ENCODE measurements at places on chromosomes 11 and 22. TPM values are rescaled to one million over a fixed set of nuclear protein-coding genes. Genes with fewer than 3 reads are reported as not detected.
A peak's percentile ranks its signal among the peaks of the same experiment; 100 is the strongest.

- no peaks in the 10 kb centered on the region for H3K4me1 ChIP-seq
- no peak overlapping the region for H3K27ac ChIP-seq
- no peak overlapping the region for H3K4me3 ChIP-seq
- DNase-seq = no peak
- no peaks in the 10 kb centered on the region for H3K36me3 ChIP-seq
These were observed 102.4 kb upstream of the SERPIND1 start for GRCh38 chr22:20671409-20672081.

Gene DUSP18
- 4.1 TPM for total RNA-seq

DNA sequence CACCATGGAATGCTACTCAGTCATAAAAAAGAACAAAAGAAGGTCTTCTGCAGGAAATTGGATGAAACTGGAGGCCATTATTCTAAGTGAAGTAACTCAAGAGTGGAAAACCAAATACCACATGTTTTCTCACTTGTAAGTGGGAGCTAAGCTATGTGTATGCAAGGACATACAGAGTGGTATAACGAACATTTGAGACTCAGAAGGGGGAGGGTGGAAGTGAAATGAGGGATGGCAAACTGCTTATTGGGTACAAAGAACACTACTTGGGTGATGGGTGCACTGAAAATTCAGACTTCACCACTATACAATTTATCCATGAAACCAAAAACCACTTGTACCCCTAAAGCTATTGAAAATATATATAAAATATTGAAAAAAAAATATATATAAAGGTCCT, 13.4 kb upstream of the CAT start:
- no peak overlapping the region for H3K4me3 ChIP-seq
- no peaks in the 10 kb centered on the region for H3K36me3 ChIP-seq
- no peaks in the 10 kb centered on the region for H3K27me3 ChIP-seq

Gene GVQW3
- total RNA-seq = 3.2 TPM

Gene SAA4
- total RNA-seq = not detected

DNA sequence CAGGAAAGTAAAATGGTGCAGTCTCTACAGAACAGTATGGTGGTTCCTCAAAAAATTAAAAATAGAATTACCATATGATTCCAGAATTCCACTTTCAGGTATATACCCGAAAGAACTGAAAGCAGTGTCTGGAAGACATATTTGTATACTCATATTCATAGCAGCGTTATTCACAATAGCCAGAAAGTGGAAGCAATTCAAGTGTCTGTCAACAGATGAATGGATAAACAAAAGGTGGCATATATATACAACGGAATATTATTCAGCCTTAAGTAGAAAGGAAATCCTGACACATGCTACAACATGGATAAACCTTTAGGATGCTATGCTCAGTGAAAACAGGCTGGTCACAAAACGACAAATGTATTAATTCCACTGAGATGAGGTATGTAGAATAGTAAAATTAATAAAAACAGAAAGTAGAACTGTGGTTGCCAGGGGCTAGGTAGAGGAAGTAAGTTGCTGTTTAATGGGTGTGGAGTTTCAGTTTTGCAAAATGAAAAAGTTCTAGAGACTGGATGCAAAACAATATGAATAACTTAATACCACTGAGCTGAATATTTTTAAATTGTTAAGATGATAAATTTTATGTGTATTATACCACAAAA, 14.5 kb downstream of the SAA1 start:
- H3K27ac ChIP-seq = no peak overlapping the region
- H3K4me1 ChIP-seq = no peaks in the 10 kb centered on the region
- no peaks in the 10 kb centered on the region for H3K27me3 ChIP-seq
- no peak for DNase-seq

DNA sequence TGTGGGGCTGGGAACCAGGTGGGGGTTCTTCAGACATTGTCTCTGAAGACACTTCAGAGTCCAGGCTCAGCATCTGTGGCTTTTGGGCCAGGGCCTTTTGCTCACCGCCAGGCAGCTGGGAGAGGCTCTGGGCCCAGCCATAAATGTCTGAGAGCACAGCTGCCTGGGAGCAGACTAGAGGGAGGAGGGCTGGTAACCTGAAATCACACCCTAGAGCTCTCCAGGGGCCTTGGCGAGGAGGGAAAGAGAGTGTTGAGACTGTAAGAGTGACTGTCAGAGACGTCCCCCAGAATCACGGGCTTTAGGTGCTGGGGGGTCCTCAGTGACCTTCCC, 4.1 kb downstream of the TRABD start:
- peak overlapping the region; percentile 74 for H3K27ac ChIP-seq
- no peak for DNase-seq
- peaks cover 33% of the 10 kb centered on the region for H3K4me1 ChIP-seq
- H3K36me3 ChIP-seq = peaks cover 8% of the 10 kb centered on the region

DNA sequence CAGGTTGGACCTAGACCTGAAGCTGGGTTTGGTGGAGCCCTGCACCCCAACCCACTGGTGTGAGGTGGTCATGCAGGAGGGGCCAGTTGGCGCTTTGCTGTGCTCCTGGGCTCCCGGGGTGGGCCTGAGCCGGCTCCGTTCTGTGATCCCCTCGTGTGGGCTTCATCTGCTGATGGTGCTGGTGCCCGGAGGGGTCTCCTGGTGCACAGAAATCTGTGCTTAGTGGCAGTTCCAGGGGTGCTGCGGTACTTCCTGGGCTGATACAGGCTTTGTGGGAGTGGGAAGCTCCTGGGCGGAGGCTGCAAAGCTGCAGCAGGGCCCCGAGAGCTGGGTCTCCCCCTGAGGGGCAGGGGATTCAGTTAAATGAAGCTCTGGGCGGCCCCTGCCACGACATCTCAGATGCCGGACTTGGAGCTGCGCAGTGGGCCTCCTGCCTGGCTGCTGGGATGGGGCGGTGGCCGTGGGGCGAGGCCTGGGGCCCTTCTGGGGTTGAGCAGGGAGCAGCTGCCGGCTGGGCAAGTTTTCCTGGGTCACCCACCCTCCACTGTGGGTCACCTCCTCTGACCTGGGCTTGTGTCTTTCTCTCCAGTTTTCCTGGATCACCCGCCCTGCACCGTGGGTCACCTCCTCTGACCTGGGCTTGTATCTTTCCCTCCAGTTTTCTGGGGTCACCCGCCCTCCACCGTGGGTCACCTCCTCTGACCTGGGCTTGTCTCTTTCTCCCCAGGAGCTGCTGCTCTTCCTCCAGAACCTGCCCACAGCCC, 410.5 kb downstream of the TBC1D22A start:
- H3K36me3 ChIP-seq = peaks cover 6% of the 10 kb centered on the region
- no peaks in the 10 kb centered on the region for H3K4me1 ChIP-seq
- DNase-seq = no peak
- H3K27ac ChIP-seq = no peak overlapping the region
- no peaks in the 10 kb centered on the region for H3K27me3 ChIP-seq

DNA sequence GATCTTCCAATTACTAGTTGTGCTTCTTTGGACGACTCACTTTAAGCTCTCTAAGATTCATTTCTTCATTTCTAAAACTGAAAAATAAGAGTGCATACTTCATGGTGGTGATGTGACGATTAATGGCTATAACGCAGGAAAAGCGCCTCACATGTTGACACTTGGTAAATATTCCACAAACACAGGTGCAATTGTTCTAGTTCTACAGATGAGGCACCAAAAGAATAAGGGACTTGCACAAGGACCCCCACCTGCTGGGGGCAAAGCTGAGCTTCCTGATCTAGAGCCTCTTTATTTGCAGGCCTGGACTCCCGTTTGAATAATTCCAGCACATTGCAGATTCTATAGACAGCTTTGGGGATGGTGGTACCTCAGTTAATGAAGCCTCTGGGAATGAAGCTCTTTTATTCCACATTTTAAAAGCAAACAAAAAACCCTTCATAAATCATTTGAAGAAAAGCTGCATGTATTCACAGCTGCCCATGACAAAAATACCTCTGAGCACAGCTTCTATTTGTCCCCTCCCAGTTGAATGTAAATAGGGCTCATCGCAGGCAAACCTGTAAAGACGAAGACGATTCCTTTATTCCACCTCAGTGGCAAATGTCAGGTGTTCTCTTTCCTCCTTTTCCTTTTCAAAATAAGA, 14.9 kb upstream of the CADM1 start:
- H3K27ac ChIP-seq = no peak overlapping the region
- no peaks in the 10 kb centered on the region for H3K36me3 ChIP-seq
- DNase-seq = no peak
- no peaks in the 10 kb centered on the region for H3K27me3 ChIP-seq

DNA sequence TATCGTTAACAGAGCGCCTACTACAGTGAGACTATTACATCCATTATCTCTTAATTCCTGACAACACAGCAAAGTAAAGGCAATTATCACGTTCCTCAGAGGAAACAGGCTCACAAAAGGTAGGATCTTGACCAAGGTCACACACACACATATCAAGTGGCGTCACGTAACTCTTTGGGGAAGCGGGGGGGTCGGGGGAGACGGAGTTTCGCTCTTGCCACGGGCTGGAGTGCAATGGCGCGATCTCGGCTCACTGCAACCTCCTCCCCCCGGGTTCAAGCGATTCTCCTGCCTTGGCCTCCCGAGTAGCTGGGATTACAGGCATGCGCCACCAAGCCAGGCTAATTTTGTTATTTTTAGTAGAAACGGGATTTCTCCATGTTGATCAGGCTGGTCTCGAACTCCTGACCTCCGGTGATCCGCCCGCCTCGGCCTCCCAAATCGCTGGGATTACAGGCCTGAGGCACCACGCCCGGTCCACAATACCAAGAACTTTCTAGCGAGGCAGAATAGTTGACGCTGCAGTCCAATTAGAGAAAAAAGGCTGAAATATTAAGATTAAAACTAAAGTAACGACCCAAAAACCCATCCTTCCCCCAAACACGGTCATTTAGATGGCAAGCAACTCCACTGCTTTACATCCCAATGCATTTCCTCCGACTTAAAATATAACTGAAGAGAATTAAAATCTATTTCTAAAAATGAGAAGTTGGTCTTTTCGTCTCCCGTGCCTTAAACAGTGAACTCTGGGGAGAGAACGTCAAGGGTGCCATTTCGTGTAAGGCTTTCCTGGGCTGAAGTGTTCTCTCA, 1.2 kb downstream of the DDX17 start:
- peak overlapping the region; percentile 95 for H3K4me3 ChIP-seq
- peak overlapping the region; percentile 99 for H3K27ac ChIP-seq
- no peaks in the 10 kb centered on the region for H3K27me3 ChIP-seq

DNA sequence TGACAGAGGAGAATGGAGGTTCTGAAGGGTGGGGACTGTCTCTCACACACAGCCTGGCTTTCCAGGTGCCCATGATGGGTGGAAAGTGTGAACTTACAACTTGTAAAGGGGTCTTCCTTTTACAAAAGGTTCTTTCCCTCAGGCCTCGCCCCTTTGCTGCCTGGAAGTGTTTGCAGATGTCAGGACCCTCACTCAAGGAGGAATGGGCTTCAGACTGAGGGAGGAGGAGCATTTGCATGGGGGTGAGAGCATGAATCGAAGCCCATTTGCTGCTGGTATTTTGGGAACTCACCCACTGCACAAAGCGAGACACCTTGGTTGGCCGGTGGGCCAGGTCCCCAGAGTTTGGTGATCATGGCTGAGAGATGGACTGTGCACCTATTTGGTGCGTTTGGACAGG, 25.1 kb downstream of the MPPED1 start:
- H3K27ac ChIP-seq = no peak overlapping the region
- no peak for DNase-seq
- H3K4me1 ChIP-seq = no peaks in the 10 kb centered on the region
- H3K27me3 ChIP-seq = no peaks in the 10 kb centered on the region
- H3K36me3 ChIP-seq = no peaks in the 10 kb centered on the region

DNA sequence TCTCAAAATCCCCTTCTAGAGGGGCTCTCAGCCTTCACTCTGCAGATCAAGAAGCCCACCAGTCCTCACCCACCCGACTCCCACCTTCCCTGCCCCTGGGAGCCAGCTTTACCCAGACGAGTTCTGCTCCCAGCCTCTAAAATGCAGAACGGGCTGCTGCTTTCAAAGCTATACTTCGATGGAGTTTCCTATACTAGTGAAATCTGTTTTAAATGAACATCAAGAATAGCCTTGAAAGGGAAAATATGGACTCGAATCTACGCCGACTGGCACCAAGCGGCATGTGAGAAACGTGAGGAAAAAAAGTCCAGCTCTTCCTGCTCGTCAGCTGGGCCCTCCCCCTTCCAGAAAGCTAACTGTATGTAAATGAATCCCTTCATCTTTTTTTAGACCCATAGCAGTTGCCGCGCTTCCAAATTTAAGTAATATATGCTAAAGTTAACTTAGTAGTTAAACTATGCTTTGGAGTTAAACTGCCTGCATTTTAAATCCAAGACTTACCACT, 211.7 kb downstream of the NTM start:
- H3K36me3 ChIP-seq = no peaks in the 10 kb centered on the region
- H3K27ac ChIP-seq = no peak overlapping the region
- no peak for DNase-seq
- H3K4me3 ChIP-seq = no peak overlapping the region
- H3K27me3 ChIP-seq = no peaks in the 10 kb centered on the region

DNA sequence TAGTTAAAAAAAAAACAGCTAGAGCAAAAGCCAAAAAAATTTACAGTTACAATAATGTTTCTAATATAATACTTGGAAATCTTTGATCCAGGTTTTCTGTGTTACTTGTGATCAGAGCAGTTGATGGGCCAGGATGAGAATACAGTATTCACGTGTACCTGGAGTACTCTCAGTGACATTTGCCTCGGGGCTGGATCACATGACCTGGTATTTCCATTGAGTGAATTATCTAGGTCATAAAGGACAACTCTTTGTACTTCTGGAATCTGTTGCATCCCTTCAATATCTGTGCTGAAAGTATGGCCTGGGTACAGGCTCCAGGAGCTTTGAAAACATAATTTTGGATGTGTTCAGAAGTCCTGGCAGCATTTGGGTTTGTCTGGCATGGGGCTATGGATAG, 93.5 kb downstream of the GRAMD1B start:
- no peak for DNase-seq
- H3K27ac ChIP-seq = no peak overlapping the region
- no peak overlapping the region for H3K4me3 ChIP-seq

DNA sequence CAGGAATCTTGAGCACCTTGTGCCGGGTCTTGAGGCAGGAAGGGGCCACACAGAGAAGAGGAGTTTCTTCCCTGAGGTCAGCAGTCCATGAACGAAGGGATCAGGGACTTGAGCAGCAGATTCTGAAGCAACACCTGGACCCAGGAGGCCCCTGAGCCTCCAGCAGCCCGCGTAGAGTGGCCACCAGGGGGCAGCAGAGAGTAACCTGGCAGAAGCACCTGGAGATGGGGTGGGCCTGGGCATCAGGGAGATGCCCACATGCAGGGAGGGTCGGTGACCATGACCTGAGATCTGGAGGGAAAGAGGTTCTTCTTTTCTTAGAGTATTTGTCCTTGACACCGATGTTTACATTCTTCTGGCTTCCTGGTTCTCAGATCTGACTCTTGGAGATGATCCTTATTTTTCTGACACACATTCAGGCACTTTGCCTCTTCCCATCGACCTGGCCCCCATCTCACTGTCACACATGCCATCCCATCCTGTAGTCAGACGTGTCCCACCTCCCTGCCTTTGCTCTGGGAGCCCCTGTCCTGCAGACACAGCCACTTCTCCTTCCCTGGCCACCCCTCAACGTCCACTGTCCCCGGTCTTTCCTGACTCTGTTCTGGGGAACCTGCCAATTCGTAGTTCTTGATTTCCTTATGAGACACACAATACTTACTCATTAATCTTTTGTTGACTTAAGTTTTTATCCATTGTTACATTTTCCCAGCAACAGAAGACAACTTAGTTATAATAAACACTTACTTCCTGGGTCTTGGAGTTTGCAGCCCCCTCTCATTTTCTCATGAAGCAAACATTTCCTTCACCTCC, 66.5 kb downstream of the GGTLC2 start:
- no peak overlapping the region for H3K4me3 ChIP-seq
- DNase-seq = no peak
- no peaks in the 10 kb centered on the region for H3K27me3 ChIP-seq
- no peak overlapping the region for H3K27ac ChIP-seq
- H3K36me3 ChIP-seq = no peaks in the 10 kb centered on the region

Gene OR5A2
- not detected for total RNA-seq

Gene C11orf21
- 4.3 TPM for total RNA-seq

Measured in thoracic aorta (tissue), 2 donors.